Activated T-cell treated with anti-CD3 and anti-CD28 coated beads for 4 hours (primary cell): ENCODE measurements at places on chromosomes 4 and X.

DNA sequence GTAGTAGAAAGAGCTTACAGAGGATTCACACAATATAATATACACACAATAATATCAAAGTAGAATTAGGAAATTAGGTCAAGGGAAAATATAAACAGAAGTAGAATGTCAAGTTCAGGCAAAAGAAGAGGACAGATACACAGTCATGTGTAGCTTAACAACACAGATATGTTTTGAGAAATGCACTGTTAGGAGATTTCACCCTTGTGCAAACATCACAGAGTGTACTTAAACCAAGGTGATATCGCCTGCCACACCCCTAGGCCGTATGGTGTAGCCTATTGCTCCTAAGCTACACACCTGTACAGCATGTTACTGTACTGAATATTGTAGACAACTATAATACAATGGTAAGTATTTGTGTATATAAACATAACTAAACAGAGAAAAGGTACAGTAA lies 110.0 kb upstream of the EDNRA start:
- DNase-seq = no peak

DNA sequence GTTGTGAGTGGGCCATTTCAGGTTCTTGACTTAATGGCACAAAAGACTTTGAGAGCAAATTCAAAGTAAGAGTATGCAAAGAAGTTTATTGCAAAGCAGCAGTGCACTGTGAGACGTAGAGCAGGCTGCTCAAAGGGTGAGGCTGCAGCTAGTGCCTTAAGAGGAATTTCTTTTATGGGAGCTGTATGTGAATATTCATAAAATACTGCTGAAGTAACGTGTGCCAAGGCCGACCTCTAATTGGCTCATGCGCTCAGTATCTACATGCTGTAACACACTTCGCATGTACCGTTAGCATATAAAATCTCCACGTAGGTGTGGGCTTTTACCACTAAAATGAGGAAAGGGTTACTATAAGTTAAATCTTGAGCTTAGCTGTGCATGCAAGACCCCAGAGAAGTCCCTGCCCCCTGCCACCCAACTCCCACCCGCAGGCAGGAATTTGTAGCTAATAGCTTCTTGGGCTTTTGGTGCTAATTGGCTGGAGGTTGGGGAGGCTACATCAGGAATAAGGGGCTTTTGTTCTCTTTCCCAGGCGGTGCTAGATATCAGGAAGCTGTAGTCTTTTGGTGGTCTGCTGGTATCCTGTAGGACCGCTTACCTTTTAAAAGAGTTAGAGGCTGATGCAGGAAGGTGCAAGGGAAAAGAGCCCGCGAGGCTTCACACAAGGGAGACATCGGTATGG lies 47.6 kb downstream of the FSTL5 start:
- no peak for DNase-seq

DNA sequence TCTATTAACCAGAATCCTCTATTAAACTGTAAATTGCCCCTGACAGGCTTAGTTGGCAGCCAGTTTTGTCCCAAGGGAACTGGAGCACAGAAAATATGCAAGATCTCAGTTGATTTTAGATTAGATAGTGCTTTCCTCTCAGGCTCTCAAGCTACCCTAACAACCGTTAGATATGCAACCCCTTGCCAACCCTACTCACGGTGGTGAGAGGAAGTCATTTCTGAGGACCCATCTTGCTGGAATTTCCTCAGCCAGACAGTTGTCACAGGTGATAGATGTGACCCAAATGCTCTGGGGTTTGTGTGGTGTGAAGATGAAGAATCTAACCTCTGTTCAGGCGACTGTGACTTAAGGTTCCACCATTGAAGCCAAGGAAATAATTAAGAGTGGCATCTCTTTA lies 447.1 kb downstream of the MID1IP1 start:
- DNase-seq = no peak

DNA sequence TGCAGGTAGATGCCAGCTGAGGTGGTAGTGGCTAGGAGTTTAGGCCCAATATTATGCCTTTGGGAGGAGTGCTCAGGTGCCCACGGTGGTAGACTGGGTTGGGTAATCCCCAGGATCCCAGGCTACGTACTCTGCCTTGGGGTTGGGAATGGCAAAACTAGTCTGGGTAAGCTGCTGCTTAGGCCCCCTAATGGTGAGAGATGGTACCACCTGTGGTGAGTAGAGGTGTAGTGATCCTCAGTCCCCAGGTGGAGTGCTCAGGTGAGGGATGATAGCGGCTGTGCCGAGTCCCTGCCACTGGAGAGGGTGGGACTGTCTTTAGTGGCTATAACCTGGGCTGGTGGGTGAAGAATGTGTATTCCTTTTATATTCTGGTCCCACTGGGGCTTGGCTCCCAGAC lies 75.2 kb downstream of the IL1RAPL2 start:
- no peak for DNase-seq

- no peak for DNase-seq
Measured at GRCh38 chr4:38560768-38561558, 103.0 kb upstream of the KLF3 start.

GRCh38 chr4:110631584-110632505 lies 9.0 kb upstream of the PITX2 start:
- DNase-seq = no peak

- DNase-seq = no peak
Measured at GRCh38 chr4:163193717-163194116, 27.0 kb upstream of the NAF1 start.

DNA sequence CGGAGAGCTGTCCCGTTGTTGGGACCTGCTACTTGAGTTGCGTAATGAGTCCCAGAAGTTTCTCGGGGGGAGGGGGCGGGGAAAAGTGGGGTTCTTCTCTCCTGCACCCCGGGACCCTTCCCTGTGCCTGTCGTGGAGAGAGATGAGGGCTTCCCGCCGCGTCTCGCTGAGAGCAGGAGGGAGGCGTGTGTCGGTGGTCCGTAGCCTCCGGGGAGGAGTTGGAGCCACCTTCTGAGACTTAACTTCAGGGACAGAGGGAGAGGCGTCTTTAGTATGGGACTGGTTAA lies 698 bp downstream of the AFF1 start:
- DNase-seq = peak; percentile 21

DNA sequence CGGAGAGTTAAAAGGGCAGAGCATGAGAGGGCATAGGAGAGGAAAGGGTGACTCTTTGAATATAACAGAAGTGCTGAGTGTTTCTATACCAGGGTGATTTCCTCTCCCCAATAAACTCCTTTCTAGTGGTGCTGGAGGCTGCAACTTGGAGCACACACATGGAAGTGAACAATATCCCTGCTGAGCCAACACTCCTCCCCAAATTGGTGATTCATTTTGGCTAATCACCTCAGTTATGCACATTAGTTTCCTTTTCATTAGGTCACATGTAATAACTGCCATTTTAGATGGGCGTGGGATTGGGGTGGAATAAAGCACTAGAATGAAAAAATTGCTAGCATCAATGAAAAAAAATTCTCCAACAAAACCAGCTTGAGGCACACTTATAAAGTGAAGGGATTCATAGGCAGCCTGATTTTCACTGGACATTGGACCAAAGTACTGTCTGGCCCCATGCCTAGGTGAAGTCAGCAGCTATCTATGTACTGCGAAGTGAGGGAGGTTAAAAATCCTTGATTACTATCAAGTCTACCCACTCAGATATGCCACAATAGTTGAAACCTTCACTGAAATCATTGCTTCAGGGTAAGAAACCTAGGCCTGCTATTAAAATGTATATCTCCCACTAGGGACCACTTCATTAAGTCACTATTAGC lies 174.0 kb downstream of the GLUD2 start:
- no peak for DNase-seq

DNA sequence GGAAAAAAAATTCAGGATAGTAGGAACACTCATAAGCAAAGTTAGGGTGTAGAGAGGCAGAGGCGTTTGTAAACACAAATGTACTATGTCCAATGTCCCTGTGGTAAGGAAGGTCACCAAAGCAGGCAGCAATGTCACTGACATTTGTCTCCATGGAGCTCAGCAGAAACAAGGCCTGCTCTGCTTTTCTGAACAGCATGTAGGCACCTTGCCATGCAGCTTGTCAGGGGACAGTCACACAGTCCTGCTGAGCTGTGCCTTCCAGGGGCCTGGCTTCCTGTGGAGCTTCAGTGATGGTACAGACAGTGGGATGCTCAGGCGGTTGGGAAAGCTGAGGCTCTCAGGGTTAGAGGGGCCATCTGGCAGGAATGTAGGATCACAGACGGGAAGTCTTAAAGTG lies 74.5 kb upstream of the HS3ST1 start:
- DNase-seq = no peak
